Stimulated activated CD8-positive, alpha-beta memory T cell treated with anti-CD3 and anti-CD28 coated beads, Interleukin-2, amount 100 ng/mL, for 1 hour (primary cell): ENCODE measurements at places on chromosomes 4 and X.
A peak's percentile ranks its signal among the peaks of the same experiment; 100 is the strongest.

DNA sequence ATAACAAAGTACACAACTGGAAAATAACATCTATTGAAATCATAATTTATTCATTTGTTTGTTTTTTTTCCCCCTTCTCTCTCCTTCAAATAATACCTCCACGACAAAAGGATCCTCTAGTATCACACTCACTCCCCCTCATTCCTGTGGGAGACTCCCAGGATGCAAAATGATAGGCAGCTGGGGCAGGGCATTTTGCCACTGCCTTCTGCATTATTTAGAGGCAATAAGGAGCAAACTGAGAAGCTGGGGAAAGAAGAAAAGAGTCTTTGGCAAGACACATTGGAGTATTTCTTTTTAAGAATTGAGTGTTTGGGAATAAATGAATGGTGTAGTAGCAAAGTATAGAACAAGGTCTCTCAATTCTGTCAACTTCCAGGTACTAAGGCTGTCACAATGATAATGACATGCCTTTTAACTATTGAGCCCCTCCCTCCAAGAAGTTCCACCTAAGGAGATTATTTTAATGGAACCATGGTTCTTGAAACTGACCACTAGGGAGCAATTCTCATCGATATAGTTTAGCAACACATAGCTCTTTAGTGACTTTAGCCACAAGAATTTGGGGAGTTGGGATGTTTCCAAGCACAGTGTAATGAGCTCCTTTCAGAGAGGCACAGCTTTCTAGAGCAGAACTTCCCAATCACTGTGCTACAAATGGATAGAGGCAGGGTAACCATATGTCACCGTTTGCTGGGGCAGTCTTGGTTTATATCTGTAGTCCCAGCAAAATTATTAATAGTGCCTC, 303.3 kb downstream of the FRMPD4 start:
- no peak for DNase-seq

DNA sequence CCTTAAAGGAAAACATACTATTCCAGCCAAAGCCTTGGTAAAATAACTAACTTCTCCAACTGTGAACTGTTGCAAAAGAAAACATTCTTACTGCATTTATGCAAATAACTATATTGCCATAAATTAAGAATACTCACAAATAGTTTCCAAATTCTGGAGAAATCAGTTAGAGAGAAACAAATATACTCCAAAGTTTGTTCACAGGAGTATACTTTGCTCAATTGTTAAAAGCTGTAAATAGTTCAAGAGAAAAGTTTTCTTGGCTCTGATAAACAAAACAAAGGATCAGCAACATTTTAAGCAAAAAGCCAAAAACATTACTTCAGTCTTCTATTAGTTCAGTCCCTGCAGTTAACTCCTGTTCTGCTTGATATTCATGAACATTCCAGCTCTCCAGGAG, 83.0 kb downstream of the EIF4E start:
- no peak for DNase-seq

- DNase-seq, result no peak
Measured at GRCh38 chr4:37422638-37423037, 178.1 kb downstream of the NWD2 start.

DNA sequence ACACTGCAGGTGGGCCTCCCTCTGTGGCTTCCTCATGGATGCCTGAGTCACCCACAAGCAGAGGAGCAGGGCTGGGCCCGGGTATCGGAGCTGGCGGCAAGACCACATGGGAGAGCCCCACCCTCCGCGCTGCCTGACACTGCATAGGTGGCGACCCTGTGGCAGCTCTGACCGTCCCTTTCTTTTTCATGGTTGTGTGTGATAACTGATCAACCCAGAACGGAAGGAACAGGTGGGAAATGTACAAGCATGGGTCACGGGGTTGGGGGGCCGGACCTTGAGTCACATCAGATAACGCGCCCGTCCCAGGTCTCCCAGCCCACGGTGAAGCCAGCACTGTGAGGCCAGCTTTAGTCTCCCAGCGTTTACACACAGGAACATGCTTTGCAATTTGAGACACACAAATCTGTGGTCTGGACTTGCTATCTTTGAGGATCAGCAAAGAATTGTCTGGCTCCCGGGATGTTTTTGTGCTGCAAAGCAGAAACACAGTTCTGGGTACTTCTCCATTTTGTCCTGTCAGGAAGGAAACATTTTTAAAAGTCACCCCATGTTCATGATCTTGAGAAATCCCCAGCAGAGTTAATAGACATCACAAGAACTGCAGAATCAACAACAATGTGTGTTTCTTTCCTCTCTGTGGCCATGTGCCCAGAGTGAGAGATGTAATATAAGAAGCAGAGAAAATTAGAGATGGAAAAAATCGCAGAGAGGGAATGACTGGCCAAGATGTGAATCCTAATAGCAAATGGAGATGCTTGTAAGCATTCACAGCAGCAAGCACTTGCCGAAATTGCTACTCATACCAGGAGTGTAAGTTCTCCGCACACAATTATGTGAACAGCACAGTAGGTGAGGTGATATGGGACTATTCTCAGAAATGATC, 70.1 kb upstream of the CBR4 start:
- no peak for DNase-seq

GRCh38 chrX:25156323-25156722, 140.6 kb upstream of the ARX start:
- no peak for DNase-seq

GRCh38 chrX:25544641-25545040, 528.9 kb upstream of the ARX start:
- no peak for DNase-seq

DNA sequence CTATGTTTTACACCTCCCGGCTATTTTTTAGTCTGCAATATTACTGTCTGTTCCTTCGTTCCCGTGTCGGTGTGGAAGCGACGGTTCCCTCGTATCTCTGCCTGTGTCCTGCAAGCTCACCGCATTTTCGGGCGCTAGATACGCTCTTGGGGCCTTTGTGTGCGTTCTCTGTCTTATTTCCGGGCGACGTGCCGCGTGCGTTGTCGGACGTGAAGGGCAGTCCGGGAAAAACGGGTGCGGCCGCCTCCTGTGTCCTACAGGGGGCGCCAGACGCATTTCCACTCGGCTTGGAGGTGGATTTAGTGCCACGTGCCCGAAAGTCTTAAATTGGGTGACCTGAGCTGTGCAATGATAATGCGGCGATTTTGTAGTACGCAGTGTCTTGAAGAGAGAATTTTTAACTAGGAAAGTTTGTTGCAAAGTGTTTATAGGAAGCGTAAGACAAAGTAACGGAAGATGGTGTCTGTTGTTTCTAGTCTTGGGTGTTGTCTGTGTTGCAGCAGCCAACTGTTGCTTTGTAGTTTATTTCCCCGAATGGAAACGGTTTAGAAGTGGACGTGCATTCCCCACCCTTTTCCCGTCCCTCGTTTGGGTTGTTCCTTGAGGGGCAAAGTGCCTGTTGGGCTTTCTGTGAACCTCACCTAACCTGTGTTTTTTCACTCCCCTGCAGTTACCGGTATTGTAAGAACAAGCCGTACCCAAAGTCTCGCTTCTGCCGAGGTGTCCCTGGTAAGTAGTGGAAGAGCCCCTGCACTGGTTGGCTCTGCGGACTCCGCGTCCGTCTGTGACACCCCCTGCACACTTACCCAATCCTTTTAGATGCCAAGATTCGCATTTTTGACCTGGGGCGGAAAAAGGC, 720 bp downstream of the RPL10 start:
- peak; percentile 69 for DNase-seq

DNA sequence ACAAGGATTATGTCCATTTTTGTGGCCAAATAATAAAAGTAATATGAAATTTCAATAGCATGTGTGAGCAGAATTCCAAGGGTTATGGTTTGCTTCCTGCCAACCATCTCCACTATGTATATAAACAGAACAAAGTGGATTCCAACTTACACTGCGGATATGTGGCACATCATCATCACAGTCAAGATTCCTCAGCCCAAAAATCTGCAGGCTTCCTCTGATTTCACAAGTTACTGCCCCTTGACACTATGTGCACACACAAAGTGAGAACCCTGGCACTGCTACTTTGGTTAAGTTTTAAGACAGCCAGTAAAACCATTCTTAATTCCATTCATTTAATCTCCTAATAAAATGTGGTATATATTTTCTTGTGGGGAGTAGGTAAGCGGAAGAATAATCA, 76.4 kb downstream of the LEF1 start:
- no peak for DNase-seq

DNA sequence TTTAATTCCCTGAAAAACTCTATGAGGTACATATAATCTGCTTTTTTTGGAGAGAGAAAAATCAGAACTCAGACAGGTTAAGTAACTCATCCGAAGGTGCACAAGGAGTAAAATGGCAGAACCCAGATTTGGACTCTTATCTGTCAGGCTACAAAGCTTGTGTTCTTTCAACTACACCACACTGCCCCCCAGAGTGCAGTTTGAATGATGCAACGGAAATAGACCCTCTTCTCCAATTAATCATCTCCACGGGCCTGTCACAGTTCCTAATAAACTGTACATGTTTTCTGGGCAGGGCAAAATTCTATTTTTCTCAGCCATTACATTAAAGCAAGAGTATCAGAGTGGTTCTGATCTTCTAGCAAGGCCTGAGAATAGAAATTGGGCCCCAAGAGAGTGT, 35.3 kb upstream of the DCX start:
- DNase-seq, result no peak

GRCh38 chrX:115579327-115579726, 18.4 kb downstream of the PLS3 start:
- no peak for DNase-seq

GRCh38 chr4:38491854-38492478, 172.0 kb upstream of the KLF3 start:
- no peak for DNase-seq

- no peak for DNase-seq
Measured at GRCh38 chrX:36844857-36845256, 163.3 kb upstream of the FAM47C start.

GRCh38 chr4:1478766-1479355, 72.6 kb upstream of the NKX1-1 start:
- no peak for DNase-seq

GRCh38 chrX:136765821-136766356, 14.8 kb downstream of the ARHGEF6 start:
- no peak for DNase-seq

DNA sequence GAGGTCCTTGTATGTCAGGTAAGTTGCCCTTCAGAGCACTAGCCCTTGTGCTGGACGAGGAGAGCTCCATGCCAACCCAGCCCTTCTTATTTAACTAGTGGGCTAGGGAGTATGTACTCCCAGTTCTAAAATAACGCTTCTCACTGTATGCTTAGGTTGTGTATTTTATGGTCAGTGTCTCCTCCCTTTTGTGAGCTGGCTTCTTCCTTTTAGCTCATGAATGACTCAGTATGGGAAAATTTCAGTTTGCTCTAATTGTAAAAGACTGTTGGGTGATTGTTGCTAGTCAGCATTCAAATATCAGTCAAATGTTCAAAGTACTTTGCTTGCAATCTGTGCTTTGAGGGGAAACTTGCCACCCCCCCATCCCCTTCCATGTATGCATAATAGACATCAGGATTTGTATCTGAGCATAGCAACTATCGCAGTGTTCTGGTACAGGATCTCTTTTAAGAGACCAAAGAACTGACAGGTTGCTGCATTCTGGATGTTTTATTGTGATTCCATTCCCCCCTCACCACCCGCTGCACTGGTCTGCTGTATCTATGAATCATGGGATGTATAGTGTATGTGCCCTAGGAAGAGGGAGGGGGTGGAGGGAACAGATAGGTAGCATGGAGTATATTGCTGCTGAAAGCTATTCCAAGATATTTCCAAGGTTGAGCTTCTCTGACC, 34.7 kb downstream of the DLG3 start:
- no peak for DNase-seq

- DNase-seq, result no peak
Measured at GRCh38 chrX:43581888-43582539, 74.1 kb upstream of the MAOA start.

- DNase-seq, result no peak
Measured at GRCh38 chr4:53518807-53519206, 72.5 kb downstream of the LNX1 start.

- DNase-seq, result no peak
Measured at GRCh38 chr4:183286590-183287308, 33.3 kb downstream of the CLDN22 start.

DNA sequence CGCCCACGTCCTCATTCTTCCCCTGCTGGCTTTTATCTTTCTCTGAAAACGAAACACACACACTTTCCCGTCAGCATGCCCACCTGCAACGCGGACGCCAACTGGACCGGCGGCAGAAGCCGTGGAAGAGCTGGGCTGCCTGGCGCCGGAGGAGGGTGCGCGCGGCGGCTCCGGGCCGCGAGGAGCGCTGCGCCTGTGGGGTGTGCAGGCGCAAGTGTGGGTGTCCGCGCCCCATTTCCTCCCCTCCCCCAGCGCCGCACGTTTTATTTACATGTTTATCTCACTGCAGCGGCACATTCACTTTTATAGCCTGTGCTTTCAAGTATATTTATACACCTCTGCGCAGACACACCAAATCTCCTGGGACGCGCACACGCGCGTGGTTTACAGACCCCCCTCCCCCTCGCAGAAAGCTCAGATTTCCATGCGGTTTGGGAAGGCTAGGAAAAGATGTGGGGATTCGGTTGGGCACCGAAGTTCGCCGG, 1.5 kb downstream of the PITX2 start:
- DNase-seq, result no peak

DNA sequence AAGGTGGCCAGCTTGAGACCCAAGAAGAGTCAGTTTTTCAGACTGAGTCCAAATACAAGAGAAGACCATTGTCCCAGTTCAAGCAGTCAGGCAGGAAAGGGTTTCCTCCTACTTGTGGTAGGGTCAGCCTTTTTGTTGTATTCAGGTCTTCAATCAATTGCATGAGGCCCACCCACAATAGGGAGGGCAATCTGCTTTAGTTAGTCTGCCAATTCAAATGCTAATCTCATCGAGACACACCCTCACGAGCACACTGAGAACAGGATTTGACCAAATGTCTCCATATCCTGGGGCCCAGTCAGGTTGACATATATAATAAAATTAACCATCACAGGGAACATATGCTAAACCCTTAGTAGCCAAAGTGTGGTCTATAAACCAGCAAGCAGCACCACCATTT, 75.3 kb upstream of the FRMPD3 start:
- DNase-seq, result no peak

DNA sequence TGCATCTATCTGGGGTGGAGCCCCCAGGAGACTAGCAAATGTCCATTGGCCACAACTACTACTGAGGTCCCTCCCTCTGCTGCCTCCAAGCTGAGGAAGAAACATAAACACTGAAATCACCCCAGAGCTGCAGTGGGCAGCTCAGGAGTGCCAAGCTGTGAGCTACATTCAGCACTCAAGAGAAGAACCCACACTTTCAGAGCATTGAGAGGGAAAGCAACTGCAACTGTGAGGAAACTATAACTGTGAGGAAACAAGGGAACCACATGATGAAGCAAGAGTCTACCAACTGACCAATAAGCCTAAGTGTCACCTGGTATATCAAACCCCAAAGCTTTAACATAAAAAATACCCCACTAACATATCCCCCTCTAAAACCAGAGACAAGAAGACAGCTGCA, 373.5 kb upstream of the TACR3 start:
- DNase-seq, result no peak

- no peak for DNase-seq
Measured at GRCh38 chr4:23877758-23878229, 12.1 kb downstream of the PPARGC1A start.

DNA sequence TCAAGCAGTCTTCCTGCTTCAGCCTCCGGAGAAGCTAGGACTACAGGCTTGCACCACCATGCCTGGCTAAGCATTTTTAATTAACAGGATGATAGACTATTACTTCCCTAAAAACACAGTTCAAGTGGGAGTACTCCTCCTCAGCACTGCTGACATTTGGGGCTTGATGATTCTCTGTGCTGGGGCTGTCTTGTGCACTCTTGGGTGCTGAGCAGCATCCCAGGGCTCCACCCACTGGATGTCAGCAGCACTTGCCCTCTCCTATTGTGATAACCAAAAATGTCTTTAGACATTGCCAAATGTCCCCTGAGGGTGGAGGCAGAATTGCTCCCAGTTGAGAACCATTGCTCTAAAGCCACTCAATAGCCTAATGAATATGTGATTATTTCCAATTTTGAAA, 60.4 kb downstream of the CLCN4 start:
- no peak for DNase-seq
